Kidney epithelial cell (primary cell): ENCODE measurements at places on chromosomes 5 and 9.

- DNase-seq: no peak
Measured at GRCh38 chr9:21580636-21581378, 98.7 kb upstream of the IFNE start.

DNA sequence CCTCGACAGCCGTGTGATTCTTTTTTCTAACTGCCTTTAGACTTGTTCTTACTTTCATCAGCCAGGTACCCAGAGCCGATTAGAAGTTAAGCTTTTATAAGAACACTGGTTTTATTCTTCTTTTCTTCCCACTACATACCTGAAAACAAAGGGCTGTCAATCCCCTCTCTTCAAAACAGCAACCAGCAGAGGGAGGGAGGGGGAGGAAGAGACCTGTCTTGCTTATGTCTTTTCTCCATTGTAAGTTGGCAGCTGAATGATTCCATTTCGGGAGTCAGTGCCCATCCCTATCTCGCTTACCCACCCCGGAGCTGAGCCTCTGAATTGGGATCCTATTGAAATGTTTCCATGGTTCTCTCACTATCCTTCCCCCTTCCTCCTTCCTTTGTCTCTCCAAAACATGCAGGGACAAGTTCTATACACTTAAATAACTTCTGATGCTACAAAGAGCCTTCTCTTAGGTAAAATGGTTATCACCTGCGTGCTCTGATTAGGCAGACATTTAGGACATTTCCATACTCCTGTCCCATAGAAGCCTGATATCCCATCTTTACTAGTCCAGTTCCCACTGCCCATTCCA is 83.9 kb upstream of the WWC1 start:
- no peak for DNase-seq

DNA sequence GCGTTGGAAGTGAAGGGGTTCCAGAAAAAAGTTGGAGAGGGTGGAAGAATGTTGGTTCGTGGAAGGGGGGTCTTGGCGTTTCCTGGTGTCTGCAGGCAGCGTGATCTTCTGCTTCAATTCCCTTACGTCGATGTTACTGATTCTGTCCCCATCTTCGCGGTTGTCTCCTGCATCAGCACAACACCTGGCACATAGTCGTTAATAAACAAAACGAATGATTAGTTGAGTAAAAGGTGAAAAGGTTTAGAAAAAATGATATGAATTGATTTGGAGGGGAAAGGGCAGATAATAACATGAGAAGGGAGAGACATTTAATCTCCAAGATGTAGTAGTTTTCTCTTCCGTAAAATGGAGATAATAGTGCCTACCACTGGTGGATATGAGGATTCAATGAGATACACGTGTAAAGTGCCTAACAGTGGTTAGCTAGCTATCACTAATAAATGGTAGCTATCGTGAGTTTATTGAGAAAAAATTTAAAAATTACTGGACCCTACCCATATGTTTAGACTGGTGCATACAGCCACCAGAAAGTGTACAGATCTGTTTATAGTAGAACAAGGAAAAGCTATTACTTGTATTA is 556 bp downstream of the MTREX start:
- DNase-seq: no peak

DNA sequence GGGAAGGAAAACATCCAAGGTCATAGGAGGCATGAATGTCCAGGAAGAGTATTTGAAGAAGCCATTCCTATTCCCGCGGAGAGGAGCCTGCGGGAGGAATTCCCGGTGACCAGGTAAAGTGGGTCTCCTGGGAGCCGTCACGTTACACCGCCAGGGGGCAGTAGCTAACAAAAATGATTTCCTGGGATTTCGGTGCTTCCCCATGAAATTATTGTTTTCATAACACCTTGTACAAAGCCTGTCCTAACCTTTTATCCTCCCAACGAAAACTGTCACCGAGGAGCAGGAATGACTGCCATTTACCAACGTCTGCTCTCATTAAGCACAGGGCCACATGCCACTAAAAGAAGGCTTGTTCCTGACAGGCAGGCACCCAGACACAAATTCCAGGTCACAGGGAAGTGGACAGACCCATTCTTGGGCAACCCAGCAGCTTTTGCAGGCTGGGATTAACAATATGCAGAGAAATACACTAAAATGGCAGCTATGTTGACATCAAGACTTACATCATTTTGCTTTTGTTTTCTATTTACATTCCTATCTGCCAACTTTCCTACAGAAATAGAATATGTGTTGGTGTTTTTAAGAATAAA is 41.2 kb upstream of the CTSL start:
- no peak for DNase-seq

DNA sequence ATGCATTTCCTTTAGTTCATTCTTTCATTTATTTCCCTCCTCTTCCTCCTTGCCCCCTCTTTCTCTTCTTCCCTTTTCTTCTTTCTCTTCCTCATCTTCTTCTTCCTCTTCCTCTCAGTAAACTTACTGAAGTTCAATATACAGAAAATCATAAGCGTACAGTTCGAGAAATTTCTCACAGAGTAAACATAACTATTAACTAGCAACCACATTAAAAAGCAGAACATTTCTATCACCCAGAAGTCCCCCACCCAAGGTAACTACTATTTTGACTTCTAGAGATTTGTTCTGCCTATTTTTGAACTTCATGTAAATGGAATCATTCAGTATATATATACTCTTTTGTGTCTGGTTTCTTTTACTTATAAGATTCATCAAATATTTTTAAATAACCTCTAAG is 48.2 kb downstream of the TNFAIP8 start:
- no peak for DNase-seq
